ENCODE measurements at places on chromosomes 3 and 15.

DNA sequence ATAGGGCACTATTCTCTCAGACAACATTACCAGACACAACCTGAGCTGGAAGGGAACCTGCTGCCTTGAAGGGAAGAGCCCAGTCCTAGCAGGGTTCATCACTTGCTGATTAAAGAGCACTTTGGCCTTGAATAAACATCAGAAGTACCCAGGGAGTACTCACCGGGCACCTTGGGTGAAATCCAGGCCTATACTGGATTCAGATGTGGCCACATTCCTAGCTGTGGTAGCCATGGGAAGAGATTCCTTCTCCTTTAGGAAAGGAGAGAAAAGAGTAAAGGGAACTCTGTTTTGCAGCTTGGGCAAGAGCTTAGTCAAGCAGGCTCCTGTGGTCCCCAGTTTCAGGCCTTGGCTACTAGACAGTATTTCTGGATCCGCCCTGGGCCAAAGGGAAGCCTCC lies 195.0 kb downstream of the SPATA16 start:
- no peak for DNase-seq

DNA sequence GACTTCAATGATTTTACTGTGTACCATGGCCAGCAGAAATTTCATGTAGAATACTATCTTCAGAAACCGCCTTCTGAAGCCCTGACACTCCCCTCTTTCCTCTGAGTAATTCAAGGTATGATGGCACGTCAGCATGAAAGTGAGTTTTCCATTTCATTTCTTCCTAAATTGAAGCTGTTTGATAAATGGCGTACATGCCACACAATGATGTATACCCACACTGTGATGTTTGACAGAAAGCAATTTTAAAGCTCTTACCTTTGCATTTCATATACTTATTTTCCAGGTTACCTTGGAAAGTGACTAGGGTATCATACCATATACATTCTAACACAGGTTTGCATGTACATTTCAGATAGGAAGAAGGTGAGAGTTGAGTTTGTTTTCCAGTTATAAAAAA lies 147.9 kb upstream of the LRRC3B start:
- no peak for DNase-seq

DNA sequence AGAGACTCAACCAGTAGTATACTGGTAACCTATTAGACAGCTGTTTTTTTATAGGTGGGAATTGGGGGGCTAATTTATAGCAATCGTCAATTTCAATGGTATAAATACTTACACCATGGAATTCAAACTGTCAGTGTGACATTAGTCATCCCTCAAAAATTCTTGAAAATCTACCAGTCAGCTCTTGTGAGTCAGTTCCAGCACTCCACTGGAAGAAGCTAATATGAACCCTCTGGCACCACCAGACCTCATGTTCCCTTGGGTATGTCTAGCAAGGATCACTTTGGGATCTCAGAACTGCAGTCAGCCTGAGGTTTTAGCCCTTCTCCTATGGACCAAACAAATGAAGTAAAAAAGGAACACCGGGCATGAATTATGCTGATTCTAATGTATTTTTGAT lies 11.8 kb upstream of the UACA start:
- no peak for DNase-seq

- no peak for DNase-seq
These were observed 21.3 kb downstream of the GSK3B start for GRCh38 chr3:120072867-120073525.

- no peak for DNase-seq
These were observed 89.0 kb upstream of the PFN2 start for GRCh38 chr3:150059729-150060128.

DNA sequence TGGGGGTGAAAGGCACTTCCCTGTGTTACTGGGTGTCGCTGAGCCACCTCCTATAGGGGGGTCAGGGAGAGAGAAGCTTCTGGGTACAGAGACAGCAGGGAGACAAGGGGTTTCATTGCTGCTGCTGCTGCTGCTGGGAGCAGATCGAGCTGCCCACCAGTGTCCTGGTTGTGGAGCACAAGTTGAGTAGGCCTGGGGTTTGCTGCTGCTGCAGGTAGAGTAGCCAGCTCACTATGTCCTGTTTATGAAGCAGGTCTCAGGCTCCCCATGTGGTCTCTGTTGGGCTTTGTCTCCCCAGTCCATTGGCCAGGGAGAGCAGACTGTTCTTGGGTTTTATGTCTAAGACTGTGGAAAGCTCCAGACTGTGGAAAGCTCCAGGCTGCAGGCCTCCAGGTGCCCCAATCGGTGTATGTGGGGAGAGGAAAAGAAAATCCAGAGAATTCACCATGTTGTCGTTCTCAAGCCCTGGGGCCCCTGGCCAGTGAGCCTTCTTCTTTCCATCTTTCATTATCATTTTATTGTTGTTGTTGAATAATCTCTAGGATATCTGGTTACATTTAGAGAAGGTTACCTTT lies 157.8 kb downstream of the ADAMTS17 start:
- no peak for DNase-seq

DNA sequence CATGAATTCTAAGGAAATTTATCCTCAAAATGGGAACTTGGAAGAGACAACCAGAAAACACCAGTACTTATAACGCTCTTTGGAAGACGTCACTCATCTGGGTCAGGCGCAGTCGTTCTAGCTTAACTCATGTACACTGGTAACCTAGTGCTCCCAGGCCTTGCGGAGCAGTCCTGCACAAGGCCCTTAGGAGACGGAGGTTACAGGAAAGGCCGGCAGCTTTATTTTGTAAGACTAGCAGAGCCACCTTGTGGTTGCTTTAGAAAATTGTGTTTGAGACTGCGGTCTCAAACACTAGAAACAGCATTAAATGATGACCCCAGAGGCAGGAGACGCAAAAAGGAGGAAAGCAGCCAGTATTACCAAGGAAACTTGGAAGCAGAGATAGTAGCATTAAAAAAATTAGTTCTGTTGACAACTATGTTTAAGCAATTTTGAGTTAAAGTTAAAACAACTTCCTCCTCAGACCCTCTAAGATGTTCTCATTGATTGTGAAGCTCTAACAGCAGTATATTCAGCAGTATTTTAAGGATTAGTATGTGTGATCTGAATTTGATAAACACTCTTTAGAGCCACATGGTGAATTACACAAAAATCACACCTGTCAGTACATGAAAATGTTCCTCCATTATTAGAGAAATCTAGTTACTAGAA lies 141.9 kb upstream of the C2CD4B start:
- DNase-seq, result no peak

- no peak for DNase-seq
These were observed 152.7 kb downstream of the NFKBIZ start for GRCh38 chr3:102002056-102002455.

GRCh38 chr3:188341501-188341900 lies 187.5 kb downstream of the LPP start:
- DNase-seq, result no peak

DNA sequence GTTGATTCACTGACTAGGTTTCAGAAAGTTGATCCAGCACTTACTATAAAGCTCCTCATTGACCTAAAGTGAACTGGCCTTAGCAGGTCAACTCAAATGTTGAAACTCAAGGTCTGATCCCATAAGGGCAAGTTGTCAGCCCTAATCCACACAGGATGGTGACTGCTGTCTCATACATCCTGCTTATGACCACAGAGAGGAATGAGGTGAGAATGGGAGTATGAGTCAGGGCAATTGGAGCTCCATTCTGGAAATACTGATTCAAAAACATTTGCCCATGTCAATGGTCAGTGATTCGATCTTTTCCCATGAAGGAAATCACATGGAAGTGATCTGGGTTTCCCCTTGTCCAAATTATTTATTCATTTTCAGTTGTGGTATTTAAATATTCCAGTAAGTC lies 78.7 kb downstream of the ZNF385D start:
- DNase-seq, result no peak

DNA sequence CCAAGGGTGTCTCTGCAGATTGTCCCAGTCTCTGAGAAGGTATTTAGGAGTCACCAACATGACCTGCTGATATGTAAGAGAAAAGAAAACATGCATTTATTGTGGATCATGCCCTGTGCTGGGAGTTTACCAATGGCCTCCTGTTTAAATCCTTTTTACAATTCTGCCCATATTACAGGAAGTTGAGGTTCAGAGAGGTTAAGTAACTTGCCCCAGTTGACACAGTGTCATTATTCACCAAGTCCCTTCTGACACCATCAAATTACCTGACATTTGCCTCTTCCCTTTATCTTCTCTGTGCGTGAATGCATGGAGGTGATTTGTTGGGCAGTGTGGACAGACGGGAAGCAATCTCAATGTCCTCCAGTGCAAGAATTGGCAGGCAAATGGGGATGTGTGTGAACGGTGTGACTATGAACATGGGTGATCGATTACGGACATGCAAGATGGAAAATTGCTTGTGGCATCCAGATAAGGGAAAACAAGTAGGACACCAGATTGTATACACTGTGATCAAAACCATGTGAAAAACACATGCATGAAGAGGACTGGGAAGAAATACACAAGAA lies 27.3 kb downstream of the ZNF710 start:
- no peak for DNase-seq

DNA sequence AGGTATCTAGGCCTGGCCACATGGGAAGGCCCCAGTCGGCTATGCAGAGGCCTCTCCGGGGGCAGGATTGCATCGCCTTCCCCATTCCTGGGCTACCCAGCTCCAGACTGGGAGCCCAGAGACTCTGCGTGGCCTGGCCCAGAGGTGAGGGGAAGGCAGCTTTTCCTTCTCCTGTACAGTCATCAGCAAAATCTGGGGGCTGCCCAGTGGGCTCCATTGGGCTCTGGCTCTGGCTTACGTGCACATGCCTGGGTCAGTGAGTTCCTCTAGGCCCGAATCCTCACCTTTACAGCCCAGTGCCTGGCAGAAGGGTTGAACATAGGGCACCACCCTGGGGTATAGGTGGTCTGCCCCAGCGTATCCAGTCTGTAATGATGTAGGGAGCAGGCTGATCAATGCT lies 3.9 kb upstream of the ANKRD63 start:
- no peak for DNase-seq

DNA sequence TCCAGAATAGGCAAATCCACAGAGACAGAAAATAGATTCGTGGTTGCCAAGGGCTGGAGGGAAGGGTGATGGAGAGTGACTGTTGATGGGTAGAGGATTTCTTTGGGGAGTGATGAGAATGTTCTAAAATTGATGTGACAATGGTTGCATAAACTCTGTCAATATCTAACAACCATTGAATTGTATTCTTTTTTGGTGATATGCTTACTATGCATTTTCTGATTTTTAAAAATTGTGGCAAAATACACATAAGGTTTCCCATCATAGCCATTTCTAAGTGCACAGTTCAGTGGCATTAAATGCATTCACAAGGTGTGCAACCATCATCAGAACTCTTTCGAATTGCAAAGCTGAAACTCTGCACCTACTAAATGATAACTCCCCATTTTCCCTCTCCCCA lies 44.2 kb upstream of the C3orf70 start:
- DNase-seq, result no peak

- DNase-seq, result no peak
These were observed 13.6 kb downstream of the MRPS25 start for GRCh38 chr3:15051531-15051930.

- no peak for DNase-seq
These were observed 214.9 kb upstream of the WNT5A start for GRCh38 chr3:55701997-55702396.

GRCh38 chr3:188169830-188170455 lies 16.0 kb downstream of the LPP start:
- DNase-seq, result no peak

GRCh38 chr15:50183112-50183794 lies 1.3 kb downstream of the SLC27A2 start:
- DNase-seq, result no peak

DNA sequence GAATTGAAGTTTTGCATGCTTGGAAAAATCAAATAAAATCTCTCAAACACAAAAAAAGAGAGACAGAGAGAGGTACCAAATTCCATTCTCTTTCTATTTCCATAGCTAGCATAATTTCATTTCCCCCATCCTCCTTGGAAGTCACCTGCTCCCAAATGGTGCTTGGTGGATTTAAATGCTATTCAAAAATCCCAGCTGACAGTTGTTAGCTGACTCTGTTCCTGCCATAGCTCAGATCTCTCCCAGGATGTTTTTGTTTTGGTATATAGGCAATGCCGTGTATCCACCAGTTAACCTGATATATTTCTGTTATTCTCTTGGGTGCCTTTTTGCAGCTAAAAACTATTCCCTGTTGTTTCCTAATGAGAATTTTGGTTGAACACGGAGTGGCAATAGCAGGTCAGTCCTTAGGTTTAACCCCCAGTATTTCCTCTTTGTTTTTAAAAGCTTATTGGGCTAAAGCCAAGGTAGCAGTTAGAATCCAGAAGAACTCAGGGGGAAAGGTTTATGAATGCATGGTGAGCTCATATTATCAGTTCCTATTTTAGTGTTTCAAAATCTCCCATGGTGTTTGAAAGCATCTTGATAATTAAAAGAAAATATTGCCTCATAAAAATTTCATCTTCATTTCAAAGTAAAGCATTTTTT lies 240.0 kb upstream of the GBE1 start:
- no peak for DNase-seq

DNA sequence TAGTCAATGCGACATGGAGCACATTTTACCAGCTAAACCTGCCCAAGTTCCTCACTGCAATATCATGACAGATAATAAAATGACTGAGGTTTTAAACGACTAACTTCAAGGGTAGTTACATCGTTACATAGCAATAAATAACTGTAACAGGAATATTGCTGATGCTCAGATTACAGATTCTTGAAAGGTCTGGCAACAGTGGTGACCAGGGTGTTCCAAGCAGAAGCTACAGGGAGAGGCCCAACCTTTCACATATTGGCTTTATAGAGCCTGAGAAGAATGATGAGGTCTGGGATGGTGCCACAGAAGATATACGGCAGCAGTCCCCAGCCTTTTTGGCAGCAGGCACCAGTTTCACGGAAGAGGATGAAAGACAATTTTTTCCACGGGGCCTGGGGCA lies 51.1 kb upstream of the CSPG5 start:
- no peak for DNase-seq

DNA sequence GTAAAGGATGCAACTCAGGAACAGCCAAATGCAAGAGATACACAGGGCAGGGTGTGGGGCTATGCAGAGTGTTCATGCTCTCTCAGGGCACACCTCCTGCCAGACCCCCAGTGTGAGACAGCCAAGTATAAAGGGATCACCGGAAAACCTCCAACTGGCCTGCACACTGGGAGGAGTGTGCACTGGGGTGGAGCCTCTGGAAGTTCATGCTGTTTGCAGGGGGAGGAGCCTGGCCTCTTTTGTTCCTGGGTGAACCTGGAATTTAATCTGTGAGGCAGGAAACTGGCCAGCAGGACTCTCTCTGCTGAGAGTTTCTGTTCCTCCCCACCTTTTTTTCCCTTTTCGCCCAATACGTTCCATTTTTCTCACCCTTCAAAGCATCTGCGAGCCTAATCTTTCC lies 204.1 kb downstream of the WNT5A start:
- DNase-seq, result no peak

GRCh38 chr3:195270079-195270816 lies 711 bp downstream of the XXYLT1 start:
- no peak for DNase-seq
